ENCODE measurements at places on chromosomes 5 and 9.
A peak's percentile ranks its signal among the peaks of the same experiment; 100 is the strongest.

DNA sequence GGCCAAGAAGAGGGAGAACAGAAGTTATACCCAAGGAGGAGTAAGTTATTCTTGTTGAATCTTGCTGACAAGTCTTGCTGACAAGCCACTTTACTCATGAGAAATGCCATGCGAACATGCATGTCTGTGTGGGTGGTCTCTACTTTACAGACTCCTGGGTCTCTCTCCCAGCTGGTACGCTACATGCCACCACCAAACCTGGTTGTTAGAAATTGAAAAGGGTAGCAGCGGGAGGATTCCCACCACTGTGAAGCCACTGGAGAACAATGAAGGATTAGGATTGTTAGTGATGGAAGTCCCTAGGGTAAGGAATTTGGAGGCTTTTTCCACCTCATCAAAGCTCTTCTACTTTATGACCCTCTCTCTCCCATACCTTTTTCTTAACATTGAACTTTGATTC lies 53.6 kb upstream of the GABRB2 start:
- no peak for DNase-seq

DNA sequence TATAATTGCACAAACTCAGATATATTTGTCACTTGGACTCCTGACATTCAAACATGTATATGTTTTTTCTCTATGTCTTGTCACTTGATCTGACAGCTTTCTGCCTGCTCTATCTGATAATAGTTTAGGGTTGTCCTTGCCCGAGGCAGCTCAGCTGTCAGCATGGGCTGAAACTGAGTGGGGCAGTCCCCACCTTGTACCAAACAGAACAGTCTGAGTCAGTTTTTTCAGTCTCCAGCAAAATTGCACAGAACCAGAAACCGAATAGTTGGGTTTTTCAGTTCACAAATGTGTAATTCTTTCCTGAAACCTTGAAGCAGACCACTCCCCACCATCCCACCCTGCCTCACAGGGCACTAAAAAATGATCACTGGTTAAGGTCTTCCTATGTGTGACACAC lies 9.5 kb upstream of the HAND1 start:
- DNase-seq, result no peak

- DNase-seq, result no peak
These were observed 33.1 kb upstream of the SPIN1 start for GRCh38 chr9:88355166-88355565.

GRCh38 chr9:108022246-108022935 lies 532.8 kb upstream of the KLF4 start:
- no peak for DNase-seq

DNA sequence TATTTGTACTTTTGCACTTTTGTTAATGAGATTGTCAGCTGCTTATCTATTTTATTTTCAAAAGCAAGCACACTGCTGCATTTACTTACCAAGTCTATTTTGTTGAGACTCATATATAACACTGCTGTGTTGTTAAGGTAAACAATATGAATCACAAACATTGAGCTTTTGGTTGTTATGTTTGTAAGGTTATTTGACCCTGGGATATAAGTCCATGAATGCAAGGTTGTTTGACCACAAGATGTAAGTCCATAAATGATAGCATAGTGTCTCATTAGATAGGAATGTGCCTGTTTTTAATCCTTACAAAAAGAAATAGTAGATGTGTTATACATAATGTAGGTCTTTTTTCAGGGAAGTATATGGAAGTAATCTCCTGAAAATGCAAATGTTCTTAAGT lies 845.9 kb downstream of the CDH9 start:
- DNase-seq, result no peak

GRCh38 chr5:6714226-6715041 lies 1.2 kb downstream of the TENT4A start:
- peak; percentile 15 for DNase-seq

GRCh38 chr5:73727470-73727869 lies 101.5 kb downstream of the ARHGEF28 start:
- DNase-seq, result no peak

DNA sequence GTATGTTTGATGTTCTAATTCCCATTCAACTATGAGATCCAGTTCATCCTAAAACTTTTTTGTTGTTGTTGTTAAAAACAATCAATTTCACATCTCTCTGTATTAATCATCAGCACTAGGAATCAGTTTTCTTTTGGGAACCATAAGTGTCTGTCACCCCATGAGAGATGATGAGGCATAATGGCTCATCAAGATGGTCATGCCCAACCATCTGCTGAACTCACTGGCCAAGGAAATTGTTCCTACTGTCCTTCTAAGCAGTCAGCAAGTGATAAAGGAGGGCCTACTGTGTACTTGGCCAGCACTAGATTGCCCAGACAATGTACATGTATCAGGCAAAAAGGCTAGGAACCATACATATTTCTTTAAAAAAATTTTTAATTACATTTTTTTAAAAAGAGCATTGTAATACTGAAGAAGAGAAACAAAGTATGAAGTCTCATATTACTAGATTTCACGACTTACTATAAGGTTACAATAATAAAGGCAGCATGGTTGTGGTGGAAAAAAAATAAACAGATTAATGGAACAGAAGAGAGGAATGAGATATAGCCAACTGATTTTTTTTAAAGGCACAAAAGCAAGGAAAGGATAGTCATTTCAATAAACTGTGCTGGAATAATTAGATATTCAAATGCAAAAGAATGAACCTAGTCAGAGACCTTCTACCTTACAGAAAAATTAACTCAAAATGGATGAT lies 458.3 kb downstream of the SPOCK1 start:
- no peak for DNase-seq

GRCh38 chr5:168299372-168299771 lies 7.9 kb downstream of the WWC1 start:
- DNase-seq, result no peak

GRCh38 chr5:180808461-180809000 lies 5.9 kb upstream of the MGAT1 start:
- no peak for DNase-seq

GRCh38 chr9:3250741-3251140 lies 275.1 kb downstream of the RFX3 start:
- no peak for DNase-seq

GRCh38 chr9:96388144-96388543 lies 4.6 kb upstream of the SLC35D2 start:
- DNase-seq, result no peak

DNA sequence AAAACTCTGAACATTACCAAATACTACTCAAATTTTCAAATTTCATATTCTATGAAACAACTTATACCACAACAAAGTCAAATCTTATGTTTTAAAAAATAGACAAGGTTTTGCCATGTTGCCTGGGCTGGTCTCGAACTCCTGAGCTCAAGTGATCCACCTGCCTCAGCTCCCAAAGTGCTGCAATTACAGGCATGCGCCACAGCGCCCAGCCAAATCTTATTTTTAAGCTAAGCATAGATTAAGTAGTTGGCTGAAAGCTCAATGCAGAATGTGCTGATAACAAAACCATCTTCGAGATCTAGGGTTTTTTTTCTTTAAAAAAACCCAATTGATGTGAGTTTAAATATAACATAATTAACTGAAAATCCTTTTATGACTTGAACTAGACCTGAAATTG lies 6.4 kb downstream of the LMBRD2 start:
- no peak for DNase-seq

DNA sequence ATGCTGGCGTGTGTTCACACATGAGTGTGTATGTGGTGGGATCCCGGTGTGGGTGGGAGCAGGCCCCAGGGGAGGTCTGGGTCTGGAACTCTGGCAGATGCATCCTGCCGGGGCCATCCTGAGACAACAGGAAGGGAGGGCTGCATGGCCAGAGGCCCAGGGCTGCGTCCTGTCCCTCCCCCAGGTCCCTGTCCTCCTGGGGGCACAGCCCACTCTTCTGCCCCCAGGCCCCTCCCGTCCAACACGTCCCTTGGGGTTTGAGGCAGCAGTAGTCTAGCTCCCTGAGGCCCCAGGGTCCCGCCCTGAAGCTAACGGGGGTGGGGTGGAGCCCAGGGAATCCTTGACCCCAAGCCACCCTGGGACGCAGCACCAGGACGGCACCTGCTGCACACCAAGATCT lies 16.6 kb downstream of the FLT4 start:
- DNase-seq, result no peak

- DNase-seq, result no peak
These were observed 50.6 kb upstream of the CDK20 start for GRCh38 chr9:88024896-88025295.

DNA sequence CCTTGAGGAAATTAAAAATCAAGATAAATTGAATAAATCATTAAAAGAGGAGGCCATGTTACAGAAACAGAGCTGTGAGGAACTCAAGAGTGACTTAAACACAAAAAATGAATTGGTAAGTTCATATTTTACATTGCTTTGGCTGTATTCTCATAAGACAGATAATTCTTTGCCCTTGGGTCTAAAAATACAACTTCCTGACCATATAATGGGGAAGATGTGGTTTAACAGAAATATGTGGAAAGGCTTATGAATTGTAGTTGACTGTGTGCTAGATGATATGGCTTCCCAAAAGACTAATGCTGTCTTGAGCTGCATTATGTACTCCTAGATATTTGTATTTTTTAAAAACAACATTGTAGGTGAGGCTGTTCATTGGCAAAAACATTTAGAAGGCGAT lies 33.1 kb downstream of the CNTRL start:
- no peak for DNase-seq

DNA sequence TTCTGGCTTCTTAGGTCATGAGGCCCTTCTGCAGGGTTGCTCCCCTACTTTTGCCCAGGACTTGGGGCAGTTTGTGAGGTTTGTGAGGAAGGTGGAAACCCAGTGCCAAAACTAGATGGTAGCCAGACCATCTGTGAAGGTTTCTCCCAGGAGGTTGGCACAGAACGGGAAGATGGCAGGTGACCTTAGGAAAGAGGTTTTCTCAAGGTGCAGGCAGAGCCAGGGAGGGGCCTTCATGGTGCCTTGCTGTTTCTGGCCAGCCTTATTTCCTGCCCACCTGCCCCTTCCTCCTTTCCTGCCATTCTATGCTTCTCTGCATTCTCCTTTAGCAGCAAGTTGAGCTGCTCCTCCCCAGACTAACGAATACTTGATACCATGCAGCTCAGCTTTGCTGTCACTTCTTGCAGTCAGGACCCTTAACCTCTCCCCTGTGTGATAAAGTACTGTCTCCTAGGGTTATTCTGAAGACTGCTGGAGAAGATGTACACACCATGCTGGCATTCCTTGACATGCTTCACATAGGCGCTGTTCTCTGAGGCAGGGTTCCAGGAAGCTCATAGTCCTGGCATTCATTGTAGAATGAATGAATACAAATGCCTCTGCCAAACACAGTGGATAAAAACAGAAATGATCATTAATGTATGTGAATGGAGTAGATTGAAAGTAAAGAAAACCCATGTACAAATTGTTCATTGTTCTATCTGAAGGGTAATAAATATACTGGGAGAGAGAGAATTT lies 154.3 kb downstream of the KDM4C start:
- DNase-seq, result no peak

DNA sequence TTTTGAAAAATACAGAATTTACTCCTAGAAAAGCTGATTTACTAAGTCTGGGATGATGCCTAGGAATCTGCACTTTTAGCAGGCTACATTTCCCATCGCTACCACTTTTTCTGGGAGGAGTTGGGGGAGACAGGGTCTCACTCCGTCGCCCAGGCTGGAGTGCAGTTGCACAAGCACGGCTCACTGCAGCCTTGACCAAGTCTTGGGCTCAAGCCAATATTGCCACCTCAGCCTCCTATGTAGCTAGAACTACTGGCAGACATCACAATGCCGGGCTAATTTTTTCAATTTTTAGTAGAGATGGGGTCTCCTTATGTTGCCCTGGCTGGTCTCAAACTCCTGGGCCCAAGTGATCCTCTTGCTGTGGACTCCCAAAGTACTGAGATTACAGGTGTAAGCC lies 85.9 kb downstream of the NR6A1 start:
- no peak for DNase-seq

DNA sequence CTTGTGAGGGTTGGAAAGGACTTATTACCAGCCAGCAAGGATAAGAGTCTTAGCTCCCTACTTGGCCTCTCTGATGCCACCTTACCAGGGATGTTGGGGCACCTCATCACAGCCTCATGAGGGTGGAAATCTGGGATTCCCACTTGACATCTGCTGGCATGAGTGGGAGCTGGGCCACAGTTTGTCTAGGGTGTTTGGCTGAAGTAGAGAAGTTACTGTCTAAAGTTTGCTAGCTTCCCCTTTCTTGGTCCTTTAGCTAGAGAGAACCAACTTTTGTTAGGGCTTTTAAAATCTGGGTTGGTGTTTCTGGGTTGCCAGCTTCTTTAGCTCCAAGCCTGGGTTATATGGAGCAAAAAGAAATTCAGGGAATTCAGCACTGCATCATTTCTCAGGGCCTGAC lies 57.5 kb upstream of the GNA14 start:
- DNase-seq, result no peak

GRCh38 chr9:113359385-113359784 lies 10.0 kb downstream of the BSPRY start:
- DNase-seq, result no peak

GRCh38 chr5:176929654-176930053 lies 30.5 kb upstream of the HK3 start:
- no peak for DNase-seq

GRCh38 chr9:120343416-120343815 lies 236.6 kb downstream of the CDK5RAP2 start:
- DNase-seq, result no peak

DNA sequence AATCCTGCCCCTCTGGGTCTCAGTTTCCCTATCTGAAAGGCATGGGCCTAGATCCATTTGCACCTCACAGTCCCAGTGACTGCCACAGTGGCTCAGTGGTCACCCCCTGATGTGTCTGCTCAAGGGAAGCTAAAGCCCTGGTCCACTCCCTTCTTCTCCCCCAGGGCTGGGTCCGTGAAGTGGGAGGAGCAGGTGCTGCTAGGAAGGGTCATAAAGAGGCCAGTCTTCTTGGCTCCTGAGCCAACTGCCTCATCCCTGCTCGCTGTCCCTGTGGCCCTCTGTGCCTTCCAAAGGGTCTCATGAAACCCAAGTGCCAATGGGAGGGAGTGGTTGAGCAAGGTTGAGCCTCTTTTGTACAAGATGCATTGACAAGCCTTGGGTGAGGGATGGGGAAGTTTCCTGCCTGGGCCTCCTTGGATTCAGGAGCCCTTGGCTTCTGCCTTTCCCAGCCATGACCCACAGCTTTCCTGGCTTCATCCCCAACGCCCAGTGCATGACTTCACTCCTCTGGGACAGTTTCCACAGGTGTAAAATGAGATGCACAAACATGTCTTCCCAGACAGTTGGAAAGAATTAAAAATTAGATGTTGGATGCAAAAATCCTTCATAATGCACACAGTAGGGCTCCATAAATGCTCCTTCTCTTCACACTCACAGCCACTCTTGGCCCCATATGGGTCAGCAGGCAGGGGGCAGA lies 1.6 kb upstream of the SLC6A7 start:
- DNase-seq, result no peak

GRCh38 chr9:108410161-108410560 lies 445.6 kb downstream of the ACTL7B start:
- no peak for DNase-seq

- no peak for DNase-seq
These were observed 82.7 kb upstream of the TAF11L2 start for GRCh38 chr5:17415321-17415758.

DNA sequence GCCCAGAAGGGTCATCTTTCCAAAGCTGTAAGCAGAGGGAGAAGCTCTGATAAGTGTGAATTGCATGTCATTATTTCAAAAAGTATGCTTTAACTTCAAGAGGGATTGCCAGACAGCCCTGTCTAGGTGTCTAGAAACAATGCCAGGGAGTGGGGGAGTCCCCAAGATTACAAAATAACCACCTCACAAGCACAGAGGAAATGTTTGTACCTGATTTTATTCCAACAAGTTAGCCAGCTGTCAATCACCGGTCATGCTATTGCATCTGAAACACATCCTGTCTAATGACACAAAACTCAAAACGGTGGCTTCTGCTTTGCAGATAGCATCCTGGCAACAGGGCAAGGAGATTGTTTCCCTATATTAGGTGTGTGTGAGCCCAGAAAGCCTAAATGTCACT lies 154.2 kb upstream of the WWC1 start:
- no peak for DNase-seq

- DNase-seq, result no peak
These were observed 38.1 kb downstream of the LRRC70 start for GRCh38 chr5:62616615-62617277.

Data from activated T-helper 1 cell treated with anti-CD3 and anti-CD28 coated beads, Interleukin-2, amount 50 U/mL, for 16 hours (primary cell).